ENCODE measurements at places on chromosomes 3 and 15.

- no peak for DNase-seq
These were observed 120.1 kb downstream of the LRRN1 start for GRCh38 chr3:3919316-3919715.

- DNase-seq, result no peak
These were observed 54.1 kb upstream of the PPIB start for GRCh38 chr15:64216730-64217428.

- DNase-seq, result no peak
These were observed 52.7 kb downstream of the CLDN18 start for GRCh38 chr3:138062626-138063025.

DNA sequence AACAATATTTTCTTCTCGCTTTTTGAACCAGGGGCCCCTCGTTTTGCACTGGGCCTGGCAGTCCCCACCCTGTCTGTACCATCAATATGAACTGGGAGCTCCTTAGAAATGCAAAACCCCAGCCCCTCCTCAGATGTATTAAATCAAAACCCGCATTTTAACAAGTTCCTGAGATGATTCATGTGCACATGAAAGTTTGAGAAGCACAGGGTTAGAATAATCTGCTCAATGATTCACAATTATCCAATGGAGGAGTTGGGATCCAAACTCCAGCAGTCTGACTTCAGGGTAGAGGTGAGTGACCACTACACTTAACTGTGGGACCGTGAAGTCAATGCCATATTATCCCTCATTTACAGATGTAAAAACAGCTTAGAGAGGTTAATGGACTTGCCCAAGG is 256.4 kb downstream of the IGSF11 start:
- DNase-seq, result no peak

DNA sequence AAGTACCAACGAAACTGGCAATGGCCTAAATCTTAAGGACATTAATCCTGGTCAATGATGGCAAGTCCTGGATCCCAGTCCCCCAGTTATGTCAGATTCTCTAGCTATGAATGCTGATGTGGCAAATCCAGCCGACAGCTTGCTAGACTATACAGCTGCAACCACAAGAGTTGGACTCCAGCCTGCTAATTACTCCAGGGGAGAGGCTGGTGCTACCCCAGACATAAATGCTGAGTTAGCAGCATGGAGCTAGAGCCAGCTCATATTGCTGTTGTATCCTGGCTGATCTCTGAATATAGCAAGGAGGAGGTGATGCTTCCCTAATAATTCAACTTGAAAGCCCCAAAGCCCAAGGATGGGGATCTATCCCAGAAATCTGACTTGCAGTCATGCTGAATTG is 207.1 kb downstream of the LRRN1 start:
- no peak for DNase-seq

DNA sequence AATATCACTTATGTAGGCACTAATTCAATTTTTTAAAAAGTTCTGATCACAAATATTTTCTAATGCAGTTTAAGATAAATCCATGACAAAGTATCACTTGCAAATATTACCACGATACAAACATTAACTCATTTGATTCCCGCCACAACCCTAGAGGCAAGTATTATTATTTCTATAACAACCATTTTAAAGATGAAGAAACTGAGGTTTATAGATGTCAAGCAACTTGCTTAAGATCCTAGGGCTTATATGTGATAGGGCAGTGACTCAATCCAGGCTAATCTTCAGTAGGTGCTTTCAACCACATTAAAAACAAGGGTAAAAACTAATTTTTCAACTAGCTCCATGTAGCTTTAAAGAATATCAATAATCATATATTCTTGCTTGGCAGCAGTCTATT is 1.7 kb downstream of the DYNC1LI1 start:
- no peak for DNase-seq

DNA sequence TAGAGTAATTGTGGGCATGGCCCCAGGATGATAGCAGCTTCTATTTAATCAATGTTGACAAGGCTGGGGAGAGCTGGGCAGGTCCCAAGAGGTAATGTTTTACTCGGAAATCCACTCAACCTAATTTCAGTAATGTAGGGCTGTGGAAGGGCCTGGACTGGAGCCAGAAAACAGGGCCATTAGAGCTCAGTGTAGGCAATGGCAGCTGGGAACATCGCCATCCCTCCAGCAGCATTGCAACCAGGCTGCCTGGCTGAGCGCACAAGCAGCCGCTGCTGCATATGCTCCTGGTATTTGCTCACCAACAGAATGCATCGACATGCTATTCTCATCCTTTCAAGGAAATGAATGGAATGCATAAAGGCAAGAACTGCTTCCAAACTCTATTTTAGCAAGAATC is 90.0 kb downstream of the GAP43 start:
- DNase-seq, result no peak

GRCh38 chr3:129864519-129864918 is 29.0 kb downstream of the TMCC1 start:
- DNase-seq, result no peak

DNA sequence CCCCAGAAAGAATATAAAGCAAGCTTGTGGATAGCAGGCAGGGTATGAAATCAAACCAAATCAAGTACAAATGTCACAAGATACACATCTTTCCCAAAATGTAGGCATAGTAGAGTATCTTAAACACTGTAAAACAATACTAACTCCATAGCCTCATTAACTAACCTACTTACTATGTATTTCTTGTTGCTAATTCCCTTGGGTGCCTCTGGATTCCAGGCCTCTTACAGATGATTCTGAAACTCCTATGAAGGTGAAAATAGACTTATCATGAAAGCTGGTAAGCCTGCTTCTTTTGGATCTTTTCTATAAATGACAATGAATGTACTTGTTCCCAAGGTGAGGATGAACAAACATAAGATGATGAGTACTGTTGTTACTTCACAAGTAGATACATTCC is 93.8 kb downstream of the FRMD5 start:
- no peak for DNase-seq

DNA sequence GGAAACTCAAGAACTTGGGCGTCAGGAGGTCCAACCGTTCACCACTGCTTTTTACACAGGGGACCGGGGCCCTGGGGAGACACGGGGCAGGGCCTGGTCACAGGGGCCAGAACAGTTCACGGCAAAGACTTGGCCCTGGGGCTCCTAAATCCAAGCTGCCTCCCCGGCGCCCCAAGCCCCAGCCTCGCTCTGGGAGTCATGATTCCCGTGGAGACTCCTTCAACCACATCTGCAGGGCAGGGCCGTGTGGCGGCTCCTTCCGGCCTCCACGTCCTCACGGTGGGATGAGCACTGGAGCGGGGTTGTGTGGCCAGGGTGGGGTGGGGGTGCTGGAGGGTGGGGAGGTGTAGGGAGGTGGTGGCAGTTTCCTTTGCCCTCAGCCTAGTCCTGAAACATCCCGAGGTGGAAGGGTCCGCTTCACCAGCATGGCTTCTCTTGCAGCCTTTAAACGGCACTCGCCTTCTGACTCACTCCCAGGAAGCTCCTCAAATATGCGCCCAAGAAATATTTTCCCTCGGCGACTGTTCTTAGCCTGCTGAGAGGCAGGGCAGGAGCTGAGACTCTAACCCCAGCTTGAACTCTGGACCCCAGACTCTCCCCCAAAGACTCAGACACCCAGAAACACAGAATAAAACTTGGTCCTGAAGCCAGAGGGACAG is 1.8 kb downstream of the MUC4 start:
- DNase-seq, result no peak

GRCh38 chr3:130997289-130997688 is 29.3 kb downstream of the ASTE1 start:
- no peak for DNase-seq

GRCh38 chr15:54307252-54307902 is 329.1 kb downstream of the UNC13C start:
- DNase-seq, result no peak

DNA sequence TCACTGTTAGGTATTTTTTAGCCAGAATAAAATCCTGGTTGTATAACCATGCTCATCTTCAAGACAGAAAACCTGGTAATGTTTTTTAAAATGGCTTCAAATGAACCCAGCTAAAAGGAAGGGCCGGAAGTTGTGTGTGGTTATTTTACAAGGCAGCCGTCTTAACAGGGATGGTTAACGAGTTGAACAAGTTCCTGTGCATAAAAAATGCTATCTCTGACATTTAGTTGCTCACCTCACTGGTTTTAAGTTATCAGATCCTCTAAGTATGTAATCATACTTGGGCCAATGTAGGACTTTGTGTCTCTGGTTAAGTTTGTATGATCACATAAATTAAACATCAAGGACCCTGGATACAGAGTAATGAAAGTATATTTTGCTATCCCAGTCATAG is 2.1 kb downstream of the ATP11B start:
- no peak for DNase-seq

DNA sequence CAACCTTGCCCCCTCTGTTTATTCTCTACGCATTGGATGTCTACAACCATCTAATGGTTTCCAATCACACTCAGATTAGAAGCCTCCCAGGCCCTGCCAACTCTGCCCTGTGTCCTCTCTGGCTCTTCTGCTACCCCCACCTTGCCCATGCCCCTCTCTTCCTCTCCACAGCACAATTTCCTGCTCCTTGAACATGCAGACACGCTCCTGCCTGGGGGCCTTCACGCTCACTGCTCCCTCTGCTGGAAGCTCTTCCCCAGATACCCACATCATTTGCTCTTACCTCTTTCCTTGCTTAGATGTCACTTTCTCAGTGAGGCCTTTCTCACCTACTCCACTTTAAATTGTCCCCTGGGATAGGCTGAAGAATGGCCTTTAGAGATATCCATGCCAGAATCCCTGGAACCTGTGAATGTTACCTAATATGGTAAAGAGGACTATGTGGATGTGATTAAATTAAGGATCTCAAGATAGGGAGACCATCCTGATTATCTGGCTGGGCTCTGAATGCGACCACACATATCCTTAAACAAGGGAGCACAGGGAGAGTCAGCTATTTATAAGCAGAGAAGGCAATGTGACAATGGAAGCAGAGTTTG is 9.9 kb downstream of the KY start:
- DNase-seq, result no peak

GRCh38 chr3:110568246-110568645 is 503.4 kb upstream of the NECTIN3 start:
- no peak for DNase-seq

- DNase-seq, result no peak
These were observed 119.4 kb upstream of the STRIT1 start for GRCh38 chr3:155412904-155413303.

GRCh38 chr3:125585595-125586223 is 9.6 kb downstream of the OSBPL11 start:
- peak; percentile 10 for DNase-seq

GRCh38 chr3:197186887-197187588 is 111.4 kb downstream of the DLG1 start:
- no peak for DNase-seq

DNA sequence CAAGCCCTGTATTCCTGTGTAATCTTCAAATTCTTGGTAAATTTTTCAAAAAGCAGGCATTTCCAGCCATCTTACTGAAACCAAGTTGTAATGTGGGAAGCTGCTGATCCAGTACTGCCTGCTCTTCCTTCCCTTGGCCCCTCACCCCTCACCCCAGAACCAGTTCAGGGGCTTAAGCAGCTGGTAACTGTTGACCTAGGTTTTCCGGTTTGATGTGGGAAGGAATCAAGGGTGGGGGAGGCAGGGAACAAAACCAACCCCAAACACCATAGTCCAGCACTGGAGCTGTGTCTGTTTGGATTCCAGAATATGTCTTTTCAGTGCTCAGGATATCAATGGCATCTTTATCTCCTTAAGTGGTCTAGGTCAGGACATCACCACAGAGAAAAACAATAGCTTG is 26.7 kb downstream of the SNX1 start:
- DNase-seq, result no peak

DNA sequence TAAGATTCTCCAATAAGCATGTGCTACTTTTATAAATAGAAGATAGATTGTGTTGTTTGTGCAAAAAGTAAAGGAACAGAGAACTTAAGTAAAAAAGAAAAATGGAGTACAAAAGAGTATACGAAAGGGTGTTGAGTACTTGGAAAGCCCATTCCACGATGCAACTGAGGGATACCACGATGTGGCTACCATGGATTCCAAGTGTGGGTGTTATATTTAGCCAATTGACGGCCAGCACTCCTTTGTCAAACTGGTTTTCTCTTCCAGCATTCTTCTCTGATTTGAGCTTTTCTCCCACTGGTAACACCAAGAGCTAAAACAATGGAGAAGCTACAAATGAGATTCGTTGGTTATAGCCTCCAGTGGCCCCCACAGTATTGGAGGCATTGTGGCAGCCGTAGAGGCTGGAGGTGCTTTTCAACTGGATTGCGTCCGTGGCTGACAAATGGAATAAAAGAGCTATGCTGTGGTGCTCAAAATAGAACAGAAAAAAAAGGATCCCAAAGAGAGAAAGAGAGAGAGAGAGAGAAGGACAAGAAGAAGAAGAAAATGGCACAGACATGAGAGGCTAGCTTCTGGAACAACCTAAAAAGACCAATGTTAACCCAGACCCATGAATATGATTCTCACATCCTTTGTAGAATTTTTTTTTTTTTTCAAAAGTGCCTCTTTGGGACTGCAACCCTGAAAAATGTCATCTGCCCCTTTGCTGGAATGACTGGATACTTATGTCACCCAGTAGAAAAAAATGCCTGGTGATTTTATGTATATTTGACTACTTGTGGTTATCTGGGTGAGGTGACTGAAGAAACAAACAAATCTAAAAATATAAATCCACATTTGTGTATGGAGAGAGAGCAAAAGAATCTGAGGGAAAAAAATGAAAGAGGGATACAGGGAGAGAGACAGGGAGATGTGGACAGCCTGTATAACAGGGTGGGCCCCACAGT is 345.1 kb downstream of the RORA start:
- no peak for DNase-seq

DNA sequence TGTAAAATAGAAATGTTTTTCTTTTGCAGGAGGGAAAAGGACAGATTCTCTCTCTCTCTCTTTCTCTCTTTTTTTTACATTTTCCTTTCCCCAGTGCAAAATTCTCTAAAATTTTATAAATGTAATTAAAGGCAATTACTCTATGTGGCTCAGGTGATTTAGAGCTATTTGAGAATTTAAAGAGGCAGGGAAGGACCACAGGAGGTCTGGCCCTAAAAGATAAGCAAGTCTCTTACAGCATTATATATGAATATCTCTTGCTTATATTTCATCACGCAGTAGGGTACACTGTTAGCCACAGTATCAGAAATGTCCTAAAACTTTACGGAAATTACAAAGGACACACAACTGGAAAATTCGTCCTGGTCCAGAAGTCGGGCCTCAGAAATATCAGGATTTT is 70.5 kb upstream of the PPIB start:
- no peak for DNase-seq

GRCh38 chr15:79933231-79933630 is 36.4 kb upstream of the MTHFS start:
- no peak for DNase-seq

GRCh38 chr15:64134345-64134829 is 17.1 kb upstream of the SNX22 start:
- no peak for DNase-seq

All from activated CD8-positive, alpha-beta memory T cell treated with anti-CD3 and anti-CD28 coated beads for 1 hour (primary cell).